ENCODE measurements at places on chromosomes 1 and 21. TPM values are rescaled to one million over a fixed set of nuclear protein-coding genes. Genes with fewer than 3 reads are reported as not detected.

- no peak for DNase-seq
These were observed 307.7 kb downstream of the SIPA1L2 start for GRCh38 chr1:232322162-232322734.

CFHR1 gene
- total RNA-seq, result not detected

- no peak for DNase-seq
These were observed 309.4 kb downstream of the BRINP3 start for GRCh38 chr1:190168116-190168892.

HAPLN2 gene
- 0.55 TPM for total RNA-seq

DNA sequence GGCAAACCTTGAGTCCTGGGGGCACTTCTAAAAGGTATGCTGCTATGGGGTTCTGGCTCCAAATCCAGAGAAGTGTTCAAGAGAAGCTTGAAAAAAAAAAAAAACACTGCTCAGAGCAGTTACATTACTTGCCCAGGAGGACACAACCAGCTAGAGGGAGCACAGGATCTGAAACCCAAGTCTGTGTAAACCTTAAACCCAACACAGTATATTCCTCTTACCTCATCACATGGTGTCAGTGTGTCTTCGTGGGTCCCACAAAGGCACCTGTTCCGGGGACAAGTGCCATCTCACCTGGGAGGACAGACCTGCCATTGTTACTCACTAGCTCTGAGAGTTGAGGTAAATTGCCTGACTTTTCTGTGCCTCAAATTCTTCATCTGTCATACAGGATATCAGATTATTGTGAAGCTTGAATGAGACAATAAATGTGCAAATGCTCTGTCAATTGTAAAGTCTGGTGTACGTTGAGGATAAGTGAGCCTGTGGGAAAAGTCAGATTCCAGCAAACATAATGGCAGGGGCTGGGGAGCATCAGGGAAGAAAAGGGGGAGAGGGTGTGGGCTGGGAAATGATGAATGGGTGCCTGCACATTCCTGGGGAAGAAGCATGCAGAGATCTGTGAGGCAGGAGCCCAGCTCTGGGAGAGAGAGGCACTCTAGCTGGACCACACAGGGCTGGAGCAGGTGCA lies 170.4 kb upstream of the ZC3H12A start:
- DNase-seq, result no peak

WNT2B gene
- not detected for total RNA-seq

DNA sequence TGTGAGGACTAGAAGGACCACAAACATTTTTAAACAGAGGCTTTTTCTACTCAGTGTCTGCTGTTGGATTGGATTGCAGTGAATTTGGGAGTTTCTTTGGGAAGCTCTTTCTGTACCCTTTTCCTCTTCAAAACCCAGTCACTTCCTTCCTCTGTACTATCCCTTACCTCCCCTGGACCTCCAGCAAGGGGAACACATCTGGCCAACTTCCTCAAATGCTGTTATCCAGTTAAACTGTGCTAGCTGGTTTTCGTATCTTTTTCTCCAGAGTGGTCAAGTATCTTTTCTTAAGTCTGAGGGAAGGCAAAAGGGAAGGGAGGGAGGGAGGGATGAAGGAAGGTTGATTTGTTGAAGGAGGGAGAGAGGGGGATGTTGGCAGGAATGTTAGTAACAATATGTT lies 99.2 kb upstream of the TNR start:
- no peak for DNase-seq

LRIF1 gene
- 12.0 TPM for total RNA-seq

NR1I3 gene
- not detected for total RNA-seq

CYP4A11 gene
- not detected for total RNA-seq

PTAFR gene
- total RNA-seq, result 0.07 TPM

- DNase-seq, result no peak
These were observed 738 bp upstream of the CDC42BPA start for GRCh38 chr1:227318853-227319607.

- DNase-seq, result no peak
These were observed 58.4 kb upstream of the EPS8L3 start for GRCh38 chr1:109821831-109822745.

DNA sequence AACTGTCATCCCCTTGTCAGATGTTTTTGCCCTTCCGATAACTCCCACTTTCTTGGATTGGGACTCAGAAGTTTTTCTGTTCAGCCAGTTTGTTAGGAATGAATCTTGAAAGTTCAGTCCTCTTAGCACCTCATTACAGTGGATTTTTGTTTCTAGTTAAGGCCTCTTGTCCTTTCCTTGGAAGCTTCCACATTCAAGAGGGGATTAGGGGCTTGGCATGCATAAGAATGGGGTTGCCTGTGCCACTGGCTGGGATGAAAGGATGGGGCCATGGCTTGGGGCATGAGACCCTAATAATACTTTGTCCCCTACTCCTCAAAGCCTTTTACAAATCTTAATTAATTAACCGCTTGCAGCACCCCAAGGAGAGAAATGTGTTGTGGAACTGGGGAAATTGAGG lies 2.4 kb upstream of the DHDDS start:
- no peak for DNase-seq

CADM3 gene
- not detected for total RNA-seq

DNA sequence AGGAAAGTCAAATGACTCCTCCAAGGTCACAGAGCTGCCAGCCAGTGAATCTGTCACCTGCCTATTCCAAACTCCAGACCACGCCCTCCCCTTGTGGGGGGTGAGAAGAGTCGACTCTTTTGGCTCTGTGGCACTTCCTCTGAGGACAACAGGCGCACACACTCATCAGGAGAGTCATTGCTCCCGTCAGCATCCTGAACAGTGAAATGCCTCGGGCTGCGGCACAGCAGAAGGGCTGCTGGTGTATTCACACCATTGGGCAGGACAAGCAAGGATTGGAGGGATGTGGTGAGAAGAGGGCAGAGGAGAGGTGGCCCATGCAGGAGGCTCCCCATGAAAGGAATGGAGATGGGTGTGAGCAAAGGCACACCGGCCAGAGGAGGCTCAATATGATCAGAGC lies 239.0 kb downstream of the TOMM20 start:
- DNase-seq, result no peak

- DNase-seq, result no peak
These were observed 217.8 kb upstream of the B3GALT2 start for GRCh38 chr1:193404236-193404635.

PNRC2 gene
- 209 TPM for total RNA-seq

CKS1B gene
- 283 TPM for total RNA-seq

DNA sequence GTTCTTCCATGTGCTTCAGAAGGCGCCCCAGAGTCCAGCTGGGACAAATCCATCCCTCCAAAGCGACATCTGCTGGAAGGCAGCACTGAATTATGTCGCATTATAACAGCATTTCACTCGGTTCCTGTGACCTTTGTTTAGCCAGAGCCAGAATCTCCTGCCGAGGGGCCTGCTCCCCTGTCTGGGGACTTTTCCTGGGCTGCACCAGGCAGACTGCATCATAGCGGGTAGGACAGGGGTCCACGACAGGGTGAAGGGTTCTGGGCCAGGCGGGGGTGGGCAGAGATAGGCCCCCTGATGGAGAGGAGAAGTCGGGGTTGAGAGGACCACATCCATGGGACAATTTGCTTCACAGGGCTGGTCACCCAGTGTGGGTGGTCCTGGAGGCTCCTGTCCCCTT lies 276.9 kb downstream of the MATN1 start:
- DNase-seq, result no peak

DNA sequence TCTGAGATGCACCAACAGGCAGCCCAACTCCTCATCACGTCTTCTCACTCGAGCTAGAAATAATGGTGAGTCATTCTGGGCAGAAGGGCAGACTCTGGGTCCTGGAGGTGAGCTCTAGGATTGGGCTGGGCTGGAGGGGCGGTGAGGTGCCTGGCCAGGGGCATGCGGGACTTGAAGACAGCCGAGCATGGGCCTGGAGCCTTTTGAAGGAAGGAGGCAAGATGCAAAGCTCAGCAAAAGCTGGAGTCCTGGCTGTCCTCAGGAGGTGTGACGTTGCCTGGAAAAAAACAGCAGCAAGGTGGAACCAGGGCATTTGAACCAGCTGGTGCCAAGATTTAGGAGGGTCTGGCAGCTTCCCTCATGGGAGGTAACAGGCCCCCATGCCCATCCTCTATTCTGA lies 712 bp downstream of the KCNA2 start:
- no peak for DNase-seq

TNFRSF4 gene
- total RNA-seq, result 107 TPM

DNA sequence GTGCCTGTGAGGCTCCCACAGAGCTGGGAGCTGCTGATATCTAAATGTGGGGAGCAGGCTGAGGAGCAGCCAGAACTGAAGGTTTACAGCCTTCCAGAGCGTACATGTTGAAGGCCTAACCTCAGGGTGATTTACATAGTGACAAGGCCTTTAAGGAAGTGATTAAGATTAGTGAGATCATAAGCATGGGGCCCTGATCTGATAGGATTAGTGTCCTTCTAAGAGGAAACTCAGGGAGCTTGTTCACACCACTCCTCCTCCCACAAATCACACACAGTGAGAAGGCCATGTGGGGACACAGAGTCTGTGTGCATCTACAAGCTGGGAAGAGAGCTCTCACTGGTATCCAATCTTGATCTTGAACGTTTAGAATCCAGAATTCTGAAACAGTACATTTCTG lies 92.3 kb upstream of the NBPF6 start:
- DNase-seq, result no peak

GRCh38 chr1:12166834-12167492 lies at the start of gene TNFRSF1B:
Gene TNFRSF1B, plus strand, starts transcription at chr1:12166991. Its CDS starts 101 bp downstream, at chr1:12167092.
- peak; percentile 66 for DNase-seq

- no peak for DNase-seq
These were observed at the start of gene KCNK2 for GRCh38 chr1:215082532-215083382. Gene KCNK2, plus strand, starts transcription at chr1:215082737. Its CDS starts 649 bp downstream, at chr1:215083386.

FCRL2 gene
- total RNA-seq, result not detected

DNA sequence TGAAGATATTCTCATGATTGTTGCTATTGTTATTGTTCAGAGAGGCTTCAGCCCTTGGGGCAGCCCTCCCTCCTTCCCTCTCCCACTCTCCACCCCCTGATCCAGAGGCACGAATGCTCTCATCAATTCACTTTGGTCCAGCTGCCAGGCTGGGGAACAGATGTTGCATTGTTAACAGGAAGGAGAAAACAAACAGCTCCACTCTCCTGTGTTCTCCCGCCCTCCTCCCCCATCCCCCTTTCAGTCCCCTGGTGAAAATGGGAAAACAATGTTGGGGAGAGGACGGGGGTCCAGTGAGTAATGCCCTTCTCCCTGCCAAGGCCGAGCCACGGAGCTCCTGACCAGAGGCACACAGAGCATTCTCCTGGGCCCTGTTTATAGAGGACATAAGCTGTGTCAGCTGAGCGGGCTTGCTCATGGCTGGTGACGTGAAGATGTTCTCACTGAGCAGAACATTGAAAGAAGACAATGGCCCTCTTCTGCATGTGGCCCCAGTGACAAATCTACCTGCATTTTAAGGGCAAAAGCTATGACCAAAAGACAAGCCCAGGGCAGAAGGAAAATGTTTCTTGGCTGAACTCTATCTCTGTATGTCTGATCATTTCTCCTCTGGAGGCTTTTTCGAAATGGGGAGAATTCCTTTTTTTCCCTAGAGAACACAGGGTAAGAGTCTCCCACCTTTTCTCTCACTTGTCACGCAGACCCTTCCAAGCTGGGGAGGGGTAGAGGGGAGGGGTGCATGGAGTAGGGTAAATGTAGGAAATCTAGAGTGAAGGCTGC lies 111.7 kb downstream of the GLUL start:
- no peak for DNase-seq

DNA sequence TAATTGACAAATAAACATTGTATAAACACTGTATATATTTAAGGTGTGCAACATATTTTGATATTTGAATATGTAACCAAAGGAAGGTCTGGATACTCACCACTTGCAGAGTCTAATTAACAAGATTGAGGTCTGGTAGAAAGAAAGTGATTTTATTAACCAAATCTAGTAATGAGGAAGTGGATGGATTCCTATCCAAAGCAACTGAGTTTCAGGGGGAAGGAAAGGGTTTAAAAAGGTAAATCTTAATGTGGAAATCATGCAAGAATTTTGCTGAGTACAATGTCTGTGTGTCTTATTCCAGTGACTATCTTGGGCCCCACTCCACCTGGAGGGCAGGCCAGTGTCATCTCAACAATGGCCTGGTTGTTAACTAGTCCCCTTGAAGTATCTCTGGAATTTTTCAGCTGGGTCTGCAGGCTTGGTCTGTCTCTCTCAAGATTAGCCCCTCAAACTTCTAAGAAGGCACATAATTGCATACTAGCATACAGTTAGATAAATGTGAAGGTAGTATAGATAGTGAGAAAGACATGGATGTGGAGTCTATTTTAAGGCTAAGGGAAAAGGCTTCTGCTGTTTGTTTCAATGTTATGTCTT lies 262.7 kb upstream of the RGS18 start:
- DNase-seq, result no peak

GRCh38 chr1:8155528-8156186 lies 129.5 kb upstream of the ERRFI1 start:
- DNase-seq, result no peak

SLAMF9 gene
- total RNA-seq, result not detected

- no peak for DNase-seq
These were observed 266.2 kb upstream of the PLXNA2 start for GRCh38 chr1:208510192-208510952.

UBE2G2 gene
- 95.2 TPM for total RNA-seq

DNA sequence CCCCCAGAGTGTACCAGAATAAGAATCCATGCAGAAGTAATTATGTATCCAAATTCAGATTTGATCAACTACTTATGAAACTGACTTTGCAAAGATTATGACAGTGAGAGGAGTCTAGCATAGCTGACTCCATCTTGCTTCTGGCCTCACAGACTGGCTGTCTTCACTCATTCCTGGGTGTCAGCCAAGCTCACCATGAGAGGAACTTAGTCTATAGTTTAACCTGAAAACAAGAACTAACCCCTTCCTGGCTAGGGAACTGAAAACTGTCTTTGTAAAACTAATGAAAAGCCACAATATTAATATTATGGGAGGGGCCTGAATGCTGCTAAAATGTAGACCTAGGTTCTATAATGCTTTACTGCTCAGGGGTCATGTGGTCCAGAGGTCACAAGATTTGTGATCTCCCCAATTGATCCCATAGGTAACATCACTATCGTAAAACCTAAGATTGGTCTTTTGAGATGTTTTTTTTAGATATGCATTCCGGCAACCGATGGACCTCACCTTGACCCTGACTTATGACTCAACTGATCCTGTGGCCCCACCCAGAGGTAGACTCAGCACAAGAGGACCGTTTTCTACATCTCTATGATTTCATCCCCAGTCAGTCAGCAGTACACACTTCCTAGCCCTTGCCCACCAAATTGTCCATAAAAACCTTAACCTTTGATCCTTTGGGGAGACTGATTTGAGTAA lies 55.2 kb downstream of the ATP1B1 start:
- DNase-seq, result no peak

- DNase-seq, result no peak
These were observed 58.2 kb upstream of the TPTE start for GRCh38 chr21:10463156-10463555.

ESPN gene
- total RNA-seq, result 0.79 TPM

ABCA4 gene
- 0.10 TPM for total RNA-seq

- peak; percentile 25 for DNase-seq
These were observed 434.6 kb upstream of the CHRM3 start for GRCh38 chr1:238951809-238952208.

PLA2G2F gene
- not detected for total RNA-seq

KCNK1 gene
- 0.44 TPM for total RNA-seq

Data from activated naive CD4-positive, alpha-beta T cell treated with anti-CD3 and anti-CD28 coated beads for 36 hours (primary cell).